Diencephalon (tissue), 1 donor: ENCODE measurements at places on chromosomes 2 and 18. TPM values are rescaled to one million over a fixed set of nuclear protein-coding genes. Genes with fewer than 3 reads are reported as not detected.

The SH3YL1 gene
- total RNA-seq: 78.7 TPM

The CREB1 gene
- total RNA-seq: 86.0 TPM

The HOXD3 gene
- total RNA-seq: not detected

The CRYGC gene
- not detected for total RNA-seq

The CHRNG gene
- total RNA-seq: not detected

The TMEM163 gene
- 41.3 TPM for total RNA-seq

The COPS9 gene
- 133 TPM for total RNA-seq

The NEUROD1 gene
- 0.69 TPM for total RNA-seq

The FAP gene
- total RNA-seq: 2.3 TPM

The DGKD gene
- total RNA-seq: 62.5 TPM

The ECEL1 gene
- 27.0 TPM for total RNA-seq

The STPG4 gene
- not detected for total RNA-seq

The XDH gene
- 0.23 TPM for total RNA-seq

The EPAS1 gene
- total RNA-seq: 13.4 TPM

The PLEKHM3 gene
- total RNA-seq: 42.9 TPM

The C2orf81 gene
- 0.92 TPM for total RNA-seq

The TEKT4 gene
- total RNA-seq: 2.5 TPM

The SAG gene
- 1.4 TPM for total RNA-seq

The MALL gene
- 2.5 TPM for total RNA-seq

The STARD6 gene
- not detected for total RNA-seq

The CYP27A1 gene
- 5.8 TPM for total RNA-seq

The CD302 gene
- total RNA-seq: 6.7 TPM
